ENCODE measurements at places on chromosomes 7 and 10.
A peak's percentile ranks its signal among the peaks of the same experiment; 100 is the strongest.

DNA sequence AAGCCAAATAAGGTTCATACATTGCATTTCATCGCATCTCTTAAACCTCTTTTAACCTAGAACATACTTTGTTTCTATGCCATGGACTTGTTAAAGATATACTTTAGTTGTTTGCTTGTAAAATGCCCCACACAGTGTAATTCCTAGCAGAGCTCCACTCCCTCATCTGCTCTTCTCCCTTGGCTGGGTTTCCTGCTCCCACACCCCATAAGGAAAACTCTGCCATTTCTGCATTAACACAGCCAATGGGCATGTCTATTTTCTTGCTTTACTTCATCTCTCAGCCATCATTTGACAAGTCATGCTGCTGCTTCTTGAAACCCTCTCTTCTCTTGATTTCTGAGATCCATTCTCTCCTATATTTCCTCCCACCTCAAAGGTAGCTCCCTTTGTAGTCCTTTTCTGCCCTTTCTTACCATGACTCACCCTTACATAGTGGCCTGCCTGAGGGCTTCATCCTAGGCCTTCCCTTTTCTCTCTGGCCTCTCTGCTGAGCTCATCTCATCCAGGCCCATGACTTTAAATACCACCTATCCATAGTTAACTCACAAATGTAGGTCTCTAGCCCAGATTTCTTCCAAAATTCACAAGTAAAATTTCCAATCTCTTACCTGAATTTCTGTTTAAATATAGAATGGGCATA, 471.4 kb downstream of the ADRA2A start:
- no peak for DNase-seq

GRCh38 chr10:69123306-69123746, 652 bp upstream of the VPS26A start:
- DNase-seq = no peak

DNA sequence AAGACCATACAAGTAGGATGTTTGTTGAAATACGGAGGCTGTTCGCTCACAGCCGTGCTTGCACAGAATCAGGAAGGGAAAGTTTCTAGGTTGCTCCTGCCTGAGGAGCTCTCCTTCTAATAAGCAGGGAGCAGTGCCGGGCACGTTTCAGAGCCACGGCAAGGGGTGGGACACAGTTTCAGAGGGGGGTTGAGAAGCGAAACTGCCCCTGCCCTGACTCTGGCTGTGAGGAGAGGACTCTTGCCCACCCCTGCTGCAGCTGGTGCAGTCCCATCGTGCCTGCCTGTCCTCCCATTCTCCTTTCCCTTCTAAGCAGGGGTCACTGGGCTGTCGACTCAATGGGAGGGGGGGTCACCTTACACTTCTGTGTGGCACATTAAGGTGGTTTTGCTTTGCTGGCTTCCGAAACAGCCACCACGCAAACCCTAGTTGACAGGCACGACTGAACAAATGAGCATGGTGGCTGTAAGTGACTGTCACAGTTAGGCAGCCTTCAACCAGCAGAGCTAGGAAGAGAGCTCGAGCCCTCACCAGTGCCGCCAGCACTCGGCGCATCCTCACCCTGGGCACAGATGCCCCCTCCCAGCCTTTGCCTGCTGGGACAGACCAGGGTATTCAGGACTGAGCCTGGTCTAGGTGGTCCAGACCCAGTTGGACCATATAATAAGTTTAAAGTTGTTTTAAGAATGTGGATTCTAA, 37.5 kb downstream of the ZNF467 start:
- DNase-seq = no peak

- DNase-seq = no peak
Observed at GRCh38 chr10:32650246-32650655, 204.3 kb downstream of the CCDC7 start.

DNA sequence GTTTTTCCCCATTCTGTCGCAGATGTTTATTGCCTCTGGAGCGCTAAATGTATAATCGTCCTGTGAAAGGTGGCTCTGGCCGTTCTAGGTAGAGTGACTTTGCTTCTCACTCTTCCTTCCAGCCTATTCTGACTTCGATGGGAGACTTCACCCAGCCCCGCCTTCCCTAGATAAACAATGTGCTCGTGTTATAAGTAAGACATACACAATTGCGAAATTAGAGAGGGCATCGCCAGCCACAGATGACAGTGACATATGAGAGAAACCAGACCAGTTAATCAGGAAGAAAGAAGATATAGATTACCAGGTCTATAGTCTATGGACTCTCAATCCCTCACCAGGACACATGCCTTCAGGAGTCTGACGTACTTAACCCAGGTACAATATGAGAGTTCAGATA, 1050.5 kb upstream of the AUTS2 start:
- DNase-seq = no peak

- DNase-seq = no peak
Observed at GRCh38 chr7:4103352-4104091, 578.6 kb upstream of the FOXK1 start.

GRCh38 chr10:530717-531116, 158.8 kb downstream of the DIP2C start:
- DNase-seq = no peak

DNA sequence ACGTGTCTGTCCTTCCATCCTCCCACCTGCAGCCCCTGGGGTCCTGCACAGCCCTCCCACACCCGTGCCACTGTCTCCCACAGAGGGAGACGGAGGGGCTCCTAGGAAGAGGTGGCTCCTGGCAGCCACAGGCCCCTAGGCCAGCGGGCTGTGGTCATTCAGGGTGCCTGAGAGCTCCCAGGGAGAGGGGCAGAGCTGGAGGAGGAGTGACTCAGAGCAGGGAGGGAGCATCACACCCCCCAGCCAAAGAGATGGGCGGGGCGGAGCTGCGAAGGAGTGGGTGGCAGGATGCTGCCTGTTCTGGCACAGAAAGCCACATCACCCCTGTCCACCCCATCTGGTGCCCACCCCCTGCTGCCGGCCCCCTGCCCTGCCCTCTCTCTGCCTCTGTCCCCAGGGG, 50.5 kb downstream of the STK32C start:
- DNase-seq = no peak

DNA sequence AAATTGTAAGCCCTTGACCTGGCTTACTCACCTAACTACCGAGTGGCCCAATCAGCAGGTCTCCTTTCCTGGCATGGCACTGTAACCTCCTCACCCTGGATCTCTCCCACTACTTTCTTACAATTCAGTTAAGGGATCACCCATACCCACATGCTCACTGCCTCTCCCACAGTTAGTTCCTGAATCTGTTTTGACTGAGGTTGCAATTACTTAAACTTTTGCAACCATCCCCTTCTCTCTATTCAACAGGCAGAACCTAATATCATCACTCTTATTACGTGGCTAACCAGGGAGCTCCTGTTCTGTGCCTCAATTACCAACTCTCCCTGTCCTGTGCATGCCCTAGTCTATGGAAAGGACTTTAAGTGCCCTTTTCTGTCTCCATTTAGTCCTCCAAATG, 84.2 kb upstream of the IKZF1 start:
- DNase-seq = no peak

GRCh38 chr10:72164617-72165016, 51.2 kb upstream of the ANAPC16 start:
- DNase-seq = no peak

DNA sequence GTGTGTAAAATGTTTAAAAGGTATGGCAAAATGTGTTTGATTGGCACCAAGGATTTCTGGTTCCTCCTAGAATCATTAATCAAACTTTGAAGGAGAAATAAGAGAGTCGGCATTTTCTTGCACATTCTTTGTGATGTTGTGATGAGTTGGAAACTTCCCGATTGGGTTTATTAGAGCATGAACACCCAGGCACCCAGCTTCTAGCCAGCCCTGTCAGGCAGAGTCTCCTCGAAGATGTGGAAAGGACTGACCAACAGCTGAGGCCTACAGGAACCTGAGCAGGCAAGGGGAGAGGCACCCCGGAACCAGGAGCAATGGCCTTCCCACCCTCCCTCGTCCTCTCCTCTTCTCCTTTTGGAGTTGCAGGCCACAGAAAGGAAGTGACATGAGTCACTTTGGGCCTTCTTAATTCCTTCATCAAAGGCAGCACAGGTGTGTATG, 68.7 kb downstream of the EGFR start:
- DNase-seq = no peak

GRCh38 chr7:92400013-92400412, 47.3 kb upstream of the GATAD1 start:
- DNase-seq = no peak

GRCh38 chr7:136324073-136324704, 347.0 kb upstream of the MTPN start:
- DNase-seq = no peak

DNA sequence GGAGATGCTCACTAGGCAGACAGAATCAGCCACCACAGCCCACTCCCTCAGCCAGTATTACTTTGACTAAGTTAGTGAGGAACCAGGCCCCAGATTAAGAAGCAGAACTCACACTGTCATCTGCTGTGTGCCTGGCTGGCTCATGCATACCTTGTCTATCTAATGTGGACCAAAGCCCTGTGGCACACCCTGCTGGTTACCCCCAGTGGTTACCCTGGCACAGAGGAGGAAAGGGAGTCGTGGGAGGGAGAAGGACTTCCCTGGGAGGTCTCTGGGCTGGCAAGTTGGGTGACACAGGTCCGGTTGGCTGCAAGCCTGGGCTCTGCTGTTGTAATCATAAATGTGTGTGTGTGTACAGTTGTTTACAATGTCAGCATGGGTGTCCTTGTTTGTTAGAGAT, 7.5 kb upstream of the SH2D4B start:
- DNase-seq = no peak

DNA sequence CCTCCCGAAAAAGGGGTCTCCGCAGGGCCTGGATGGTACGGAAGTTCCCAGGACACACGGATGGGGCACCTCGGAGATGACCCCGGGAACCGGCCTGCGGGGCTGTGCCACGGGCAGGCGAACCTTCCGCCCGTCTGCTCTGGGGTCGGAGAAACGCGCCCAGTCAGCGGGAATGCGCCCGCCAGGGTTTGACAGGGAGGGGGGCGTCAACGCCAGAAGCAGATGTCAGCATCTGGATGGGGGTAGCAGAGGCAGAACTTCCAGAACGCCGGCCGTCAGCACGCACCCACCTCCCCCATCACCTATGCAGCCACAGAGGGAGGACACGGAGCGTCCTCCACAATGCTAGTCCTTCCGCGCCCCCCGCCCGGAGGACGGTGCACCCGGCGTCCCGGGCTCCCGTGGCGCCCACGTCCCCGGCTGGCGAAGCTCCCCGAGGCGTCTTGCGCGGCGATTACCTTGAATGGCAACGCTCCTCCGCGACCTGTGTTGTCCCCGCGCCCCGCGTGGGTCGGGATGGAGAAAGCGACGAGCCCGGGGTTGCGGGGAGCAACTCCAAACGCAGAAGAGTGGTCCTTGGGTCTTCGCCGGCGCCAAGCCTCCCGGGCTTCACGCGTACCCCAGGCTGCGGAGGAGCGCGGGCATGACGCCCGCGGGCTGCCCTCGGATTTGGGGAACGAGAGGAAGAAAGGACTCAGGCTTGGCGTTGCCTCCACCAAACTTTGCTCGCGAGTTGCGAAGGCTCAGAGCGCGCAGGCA, 561 bp downstream of the FGFR2 start:
- DNase-seq = no peak

DNA sequence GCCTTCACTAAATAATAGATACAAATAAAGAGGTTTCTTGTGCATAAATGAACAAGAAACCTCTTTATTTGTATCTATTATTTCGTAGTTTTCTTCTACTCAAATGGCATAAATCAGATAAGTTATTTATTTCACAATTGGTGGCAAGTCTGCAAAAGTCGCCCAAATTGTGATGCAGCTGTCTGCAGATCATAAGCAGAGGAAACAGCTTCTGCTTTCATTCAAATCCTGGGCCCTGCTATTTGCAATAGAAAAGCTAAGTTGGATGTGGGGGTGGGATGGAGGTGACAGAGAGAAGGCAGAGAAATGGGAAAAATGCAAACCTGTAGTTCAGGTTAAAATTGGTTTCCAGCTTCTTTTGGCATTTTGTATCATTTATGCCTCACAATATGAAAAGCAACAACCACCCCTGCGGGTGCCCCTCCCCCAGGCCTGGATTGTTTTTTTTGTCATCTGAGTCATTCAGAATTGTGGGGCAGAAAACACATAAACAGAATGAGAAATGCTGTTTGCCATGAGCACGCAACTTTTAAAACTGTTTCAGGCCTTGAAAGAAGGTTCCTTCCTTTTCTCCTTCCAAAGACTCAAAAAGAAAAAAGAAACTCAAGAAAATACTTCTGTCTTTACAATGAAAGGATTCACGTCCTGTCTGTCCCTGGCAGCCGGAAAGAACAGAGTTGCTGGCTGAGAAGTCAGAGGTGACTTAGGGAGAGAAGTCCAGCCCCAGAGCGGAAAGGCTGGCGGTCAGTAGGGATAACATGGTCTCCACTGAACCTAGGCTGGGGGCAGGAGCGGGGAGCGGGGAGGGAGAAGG, 132.9 kb downstream of the BAMBI start:
- DNase-seq = no peak

GRCh38 chr7:133481676-133482075, 228.8 kb downstream of the EXOC4 start:
- no peak for DNase-seq

DNA sequence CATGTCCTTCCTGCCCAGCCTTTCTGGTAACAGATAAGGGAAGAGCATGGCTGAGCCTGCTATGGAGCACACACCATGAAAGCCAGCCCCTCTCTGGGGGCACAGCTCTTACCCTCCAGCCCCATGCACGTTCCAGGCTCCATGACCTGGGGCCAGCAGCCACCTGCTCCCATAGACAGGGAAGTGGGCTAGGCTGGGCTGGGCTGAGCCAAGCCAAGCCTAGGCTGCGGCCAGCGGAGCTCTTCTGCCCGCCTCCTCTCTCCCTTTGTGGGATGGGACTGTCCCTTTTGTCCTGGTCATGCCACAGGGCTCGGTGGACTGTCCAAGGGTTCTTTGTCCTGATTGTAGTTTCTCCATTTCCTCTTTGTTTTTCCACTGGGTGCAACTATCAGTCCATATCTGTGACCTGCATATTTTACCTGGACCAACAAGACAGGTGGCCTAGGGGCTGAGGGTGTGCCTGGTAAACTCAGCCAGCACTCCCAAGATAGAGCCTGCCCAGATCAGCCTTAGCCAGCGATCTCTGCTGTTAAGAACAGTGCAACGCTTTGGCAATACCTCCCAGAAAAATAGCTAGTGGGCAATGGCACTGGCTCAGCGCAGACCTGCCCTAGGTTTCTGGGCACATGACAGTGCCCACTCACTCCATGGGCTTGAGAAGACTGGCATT, 97.2 kb upstream of the BTBD16 start:
- no peak for DNase-seq

DNA sequence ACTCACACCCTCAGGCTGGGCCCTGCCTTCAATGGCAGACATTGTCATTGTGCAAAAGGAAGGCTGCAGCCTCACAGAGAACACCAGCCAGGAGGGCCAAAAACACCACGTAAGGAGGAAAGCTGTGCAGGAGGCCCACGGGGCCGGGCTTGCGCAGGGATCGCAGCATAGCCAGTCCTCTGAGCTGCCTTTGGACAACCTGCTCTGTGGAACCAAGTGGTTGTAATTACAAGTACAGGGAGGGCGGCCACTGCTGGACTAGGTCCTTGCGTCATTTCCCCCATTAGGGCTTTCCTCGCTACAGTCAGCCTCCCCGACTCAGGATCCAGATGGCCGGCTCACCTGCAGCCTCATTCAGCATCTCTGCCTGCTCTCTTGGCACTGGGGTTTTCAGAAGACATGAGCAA, 66.9 kb downstream of the FAM53B start:
- DNase-seq = no peak

- peak; percentile 19 for DNase-seq
Observed at GRCh38 chr7:135189961-135190360, 19.5 kb upstream of the CYREN start.

- DNase-seq = no peak
Observed at GRCh38 chr10:116653885-116654284, 33.1 kb downstream of the PNLIPRP2 start.

Data from tibial artery (tissue), 4 donors.